ENCODE measurements at places on chromosomes 11 and 22.
A peak's percentile ranks its signal among the peaks of the same experiment; 100 is the strongest.

GRCh38 chr11:702462-703461, 3.3 kb upstream of the EPS8L2 start:
- DNase-seq: no peak

- no peak for DNase-seq
Measured at GRCh38 chr11:125685228-125685627, 4.6 kb upstream of the ACRV1 start.

GRCh38 chr11:16632295-16633200, 105.9 kb upstream of the C11orf58 start:
- DNase-seq: peak; percentile 7

DNA sequence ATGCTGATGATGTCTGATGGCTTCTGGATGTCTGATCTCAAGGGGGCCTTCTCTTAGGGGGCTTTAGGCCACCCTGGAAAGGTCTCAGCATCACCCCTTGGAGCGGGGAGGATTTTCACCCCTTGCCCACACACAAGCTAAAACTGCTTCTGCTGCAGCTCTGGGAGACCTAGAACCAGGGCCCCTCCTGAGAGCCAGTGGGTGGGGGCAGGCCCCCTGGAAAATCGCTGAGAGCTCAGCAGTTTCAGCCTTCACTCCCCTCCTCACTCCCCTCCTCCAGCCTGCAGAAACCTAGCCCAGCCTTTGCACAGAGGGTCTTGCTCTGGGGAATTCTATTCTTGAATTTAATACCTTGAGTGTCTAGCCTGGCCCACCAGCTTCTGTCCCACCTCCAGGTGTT, 17.2 kb downstream of the CD6 start:
- no peak for DNase-seq

DNA sequence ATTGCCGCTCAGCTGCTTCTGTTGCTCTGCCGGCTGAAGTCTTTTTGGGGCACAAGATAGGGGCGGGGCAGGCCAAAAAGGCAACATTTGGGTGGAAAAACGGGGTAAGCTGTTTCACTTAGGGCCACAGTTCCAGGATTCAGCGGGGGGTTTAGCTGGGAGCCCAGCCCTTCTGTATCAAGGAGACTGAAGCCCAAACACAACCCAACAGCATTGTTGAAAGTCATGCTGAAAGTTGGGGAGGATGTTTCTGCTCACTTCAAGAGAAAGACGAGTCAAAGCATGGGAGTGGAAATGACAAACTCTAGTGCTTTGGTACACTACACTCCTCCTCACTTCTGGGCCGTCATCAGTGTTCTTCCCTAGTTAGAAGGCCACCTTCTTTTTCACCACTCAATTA, 56.1 kb upstream of the GNAZ start:
- DNase-seq: no peak

GRCh38 chr11:94315664-94316063, 11.3 kb downstream of the IZUMO1R start:
- no peak for DNase-seq
